EL (cell line): ENCODE measurements at places on chromosomes 1 and 21.

DNA sequence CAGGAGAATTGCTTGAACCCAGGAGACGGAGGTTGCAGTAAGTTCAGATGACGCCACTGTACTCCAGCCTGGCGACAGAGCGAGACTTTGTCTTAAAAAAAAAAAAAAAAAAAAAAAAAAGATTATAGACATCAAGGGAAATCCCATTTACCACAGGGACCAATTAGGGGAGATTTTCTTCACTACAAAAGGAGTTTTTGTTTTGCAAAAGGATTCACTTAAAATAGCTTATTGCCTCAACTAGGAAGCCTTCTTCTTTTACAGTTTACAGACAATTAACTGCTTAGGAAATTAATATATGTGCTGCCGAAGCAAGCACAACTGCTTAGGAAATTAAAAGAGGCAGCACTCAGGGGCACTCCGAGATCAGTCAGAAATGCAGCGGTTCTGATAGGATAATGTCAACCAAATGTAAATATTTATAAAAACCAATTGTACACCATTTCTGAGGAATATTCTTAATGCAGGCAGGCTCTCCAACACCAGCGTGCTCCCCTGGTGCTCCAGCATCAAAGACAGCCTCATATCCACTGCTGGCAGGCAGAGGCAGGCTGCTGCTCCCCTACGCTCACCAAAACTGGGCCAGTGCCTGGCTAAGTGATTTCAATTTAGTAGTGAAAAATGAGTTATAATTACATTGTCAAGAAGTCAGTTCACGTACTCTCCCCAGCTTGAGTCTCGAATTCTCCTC, 107.9 kb upstream of the RAB4A start:
- no peak for DNase-seq

DNA sequence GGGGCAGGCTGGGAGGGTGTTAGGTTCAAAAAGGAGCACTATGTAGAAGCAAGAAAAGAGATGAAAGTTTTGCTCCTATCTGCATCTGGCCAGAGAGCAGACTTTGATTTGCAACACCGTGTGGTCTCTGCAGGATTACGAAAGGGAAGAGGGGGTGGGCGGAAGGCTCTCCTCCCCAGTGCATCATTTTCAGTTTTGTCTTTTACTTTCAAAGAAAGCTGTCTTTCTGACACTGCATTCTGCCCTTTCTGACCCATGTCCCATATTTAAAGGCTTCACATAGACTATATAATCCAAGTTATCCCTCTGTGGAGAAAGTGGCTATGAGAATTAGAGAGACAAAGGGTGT, 126.5 kb downstream of the RHOU start:
- DNase-seq = no peak

DNA sequence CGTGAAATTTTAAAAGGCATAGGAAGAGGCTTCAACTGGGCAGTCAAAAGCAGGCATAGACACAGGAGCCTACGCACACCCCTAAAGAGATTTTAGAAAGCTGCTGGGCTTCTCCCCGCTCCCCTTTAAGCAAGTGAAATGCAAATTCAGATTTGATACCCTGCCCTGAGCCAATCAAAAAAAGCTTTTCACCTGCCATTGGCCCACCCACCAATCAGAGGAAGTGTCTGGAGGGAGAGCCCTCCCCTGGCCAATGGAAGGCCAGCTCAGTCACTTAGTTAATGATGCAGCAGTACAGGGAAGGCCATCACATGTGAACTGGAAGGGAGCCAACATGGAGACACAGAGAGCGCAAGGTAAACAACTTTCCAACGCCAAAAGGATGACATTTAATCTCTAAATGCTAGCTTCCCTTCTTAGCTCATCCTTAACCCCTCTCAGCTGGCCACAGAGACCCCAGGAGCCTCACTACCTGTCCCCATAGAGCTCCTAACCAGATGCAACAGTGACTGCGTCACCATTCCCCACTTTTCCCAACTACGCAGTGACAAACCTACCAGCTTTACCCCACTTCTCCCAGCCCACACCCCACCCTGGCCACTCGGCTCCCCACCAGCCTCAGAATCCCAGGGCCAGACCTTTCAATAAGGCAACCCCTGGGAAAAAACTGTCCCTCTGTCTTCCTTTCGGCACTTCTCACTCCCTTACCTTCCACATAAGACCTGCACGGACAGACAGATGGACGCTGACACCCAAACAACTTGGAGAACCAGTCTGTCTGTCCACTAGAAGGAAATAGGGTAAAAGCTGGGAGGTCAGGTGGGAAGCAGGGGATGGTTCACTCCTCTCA, 71.0 kb downstream of the CD46 start:
- peak; percentile 15 for DNase-seq

- no peak for DNase-seq
Measured at GRCh38 chr21:35633501-35633900, 426.8 kb downstream of the SETD4 start.

GRCh38 chr1:208499601-208500000, 255.4 kb upstream of the PLXNA2 start:
- DNase-seq = no peak

DNA sequence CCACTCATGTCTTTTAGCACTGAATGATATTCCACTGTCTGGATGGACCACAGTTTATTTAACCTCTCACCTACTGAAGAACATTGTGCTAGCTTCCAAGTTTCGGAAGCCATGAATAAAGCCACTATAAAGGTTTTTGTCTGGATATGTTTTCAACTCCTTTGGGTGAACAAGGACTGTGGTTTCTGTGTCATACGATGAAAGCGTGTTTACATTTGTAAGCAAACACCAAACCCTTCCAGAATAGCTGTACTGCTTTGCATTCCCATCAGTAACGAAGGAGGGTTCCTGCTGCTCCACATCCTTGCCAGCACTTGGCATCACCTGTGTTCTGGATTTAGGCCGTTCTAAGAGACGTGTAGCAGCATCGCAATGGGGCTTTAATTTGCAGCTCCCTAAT, 10.7 kb upstream of the ARHGEF16 start:
- no peak for DNase-seq

DNA sequence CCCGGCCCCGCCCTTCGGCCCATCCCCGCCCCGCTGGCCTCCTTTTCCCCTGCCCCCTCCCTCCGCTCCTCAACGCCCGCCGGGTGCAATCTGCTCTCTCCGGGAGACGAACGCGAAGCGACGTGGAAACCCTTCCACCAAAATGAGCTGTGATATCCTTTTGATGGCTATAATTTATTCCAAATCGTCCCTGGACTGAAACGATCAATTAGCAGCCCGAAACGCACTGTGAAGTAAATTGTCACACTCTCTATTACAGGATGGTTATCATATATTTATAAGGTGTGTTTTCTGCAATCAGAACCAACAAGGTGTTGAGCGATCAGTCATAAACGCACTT, 134.6 kb upstream of the BARHL2 start:
- no peak for DNase-seq

GRCh38 chr21:45845770-45846090, 135.8 kb upstream of the COL6A1 start:
- no peak for DNase-seq

DNA sequence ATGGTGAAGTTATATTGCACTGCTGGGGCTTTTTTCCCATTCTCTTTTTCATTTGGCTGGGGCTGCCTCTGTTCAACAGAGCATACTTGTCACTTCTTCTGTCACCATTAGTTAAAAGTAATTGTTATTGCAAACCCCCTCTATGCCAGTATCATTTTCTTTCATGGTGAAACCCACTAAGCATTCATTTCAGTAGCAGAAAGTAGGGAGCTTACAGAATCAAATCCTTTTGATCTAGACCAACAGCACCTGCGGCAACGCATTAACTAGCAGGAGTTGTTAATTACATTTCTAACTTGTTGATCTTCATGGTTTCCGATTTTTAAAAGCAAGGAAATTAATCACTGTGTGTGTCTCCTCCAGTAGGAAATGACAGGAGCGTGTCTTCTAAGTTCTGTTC, 15.0 kb downstream of the SMYD2 start:
- no peak for DNase-seq

GRCh38 chr1:180456191-180456590, 46.2 kb downstream of the ACBD6 start:
- DNase-seq = no peak

GRCh38 chr1:236760480-236760879, 34.6 kb upstream of the MTR start:
- no peak for DNase-seq

GRCh38 chr1:153032677-153033308, 1.8 kb downstream of the SPRR1B start:
- DNase-seq = peak; percentile 76

GRCh38 chr1:248923352-248924338, 17.6 kb downstream of the PGBD2 start:
- DNase-seq = no peak

- peak; percentile 41 for DNase-seq
Measured at GRCh38 chr21:27213303-27213702, 246.4 kb upstream of the ADAMTS5 start.

GRCh38 chr1:82582347-82582746, 781.6 kb downstream of the ADGRL2 start:
- DNase-seq = no peak

DNA sequence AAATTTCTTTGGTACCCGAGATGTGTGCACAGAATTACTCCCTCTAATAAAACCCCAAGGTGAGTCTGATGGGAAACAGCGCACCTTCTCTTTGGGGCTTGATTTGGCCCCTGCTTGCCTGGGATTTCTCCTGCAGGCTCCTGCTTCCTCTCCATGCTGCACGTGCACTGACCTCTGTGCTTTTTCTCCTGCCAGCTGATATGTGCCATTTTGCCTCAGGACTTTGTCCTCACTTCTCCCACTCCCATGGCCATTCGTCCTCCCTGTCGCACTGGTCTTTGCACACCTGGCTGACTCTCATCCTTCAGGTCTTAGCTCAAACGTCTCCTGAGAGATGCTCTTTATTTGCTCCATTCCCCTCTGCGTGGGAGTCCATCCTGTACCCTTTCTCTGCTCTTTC, 1.2 kb downstream of the CBR1 start:
- no peak for DNase-seq

GRCh38 chr1:214979191-214979590, 103.3 kb upstream of the KCNK2 start:
- DNase-seq = no peak

DNA sequence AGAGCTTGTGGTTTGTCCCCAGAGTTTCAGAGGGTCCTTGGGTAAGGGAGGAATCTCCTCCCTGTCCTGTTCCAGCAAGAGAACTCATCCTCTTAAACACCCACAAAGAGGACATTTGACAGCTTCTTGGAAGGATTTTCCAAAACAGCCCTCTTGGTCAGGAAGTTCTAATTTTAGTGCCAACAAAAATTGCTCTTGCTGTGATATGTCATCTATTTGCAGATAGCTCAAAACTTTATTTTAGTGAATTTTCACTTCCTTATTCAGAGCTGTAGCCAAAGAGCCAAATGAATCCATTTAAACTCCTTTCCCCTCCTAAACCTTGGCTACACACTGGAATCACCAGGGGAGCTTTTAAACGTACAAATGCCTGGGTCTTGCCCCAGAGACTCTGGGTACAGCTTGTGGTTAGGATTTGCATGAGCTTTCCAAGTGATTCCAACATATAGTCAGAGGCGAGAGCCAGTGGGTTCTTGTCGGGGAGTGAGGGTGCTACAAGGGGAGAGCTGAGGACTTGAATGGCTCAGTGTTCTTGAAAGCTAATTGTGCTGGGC, 11.8 kb upstream of the RASSF5 start:
- no peak for DNase-seq

DNA sequence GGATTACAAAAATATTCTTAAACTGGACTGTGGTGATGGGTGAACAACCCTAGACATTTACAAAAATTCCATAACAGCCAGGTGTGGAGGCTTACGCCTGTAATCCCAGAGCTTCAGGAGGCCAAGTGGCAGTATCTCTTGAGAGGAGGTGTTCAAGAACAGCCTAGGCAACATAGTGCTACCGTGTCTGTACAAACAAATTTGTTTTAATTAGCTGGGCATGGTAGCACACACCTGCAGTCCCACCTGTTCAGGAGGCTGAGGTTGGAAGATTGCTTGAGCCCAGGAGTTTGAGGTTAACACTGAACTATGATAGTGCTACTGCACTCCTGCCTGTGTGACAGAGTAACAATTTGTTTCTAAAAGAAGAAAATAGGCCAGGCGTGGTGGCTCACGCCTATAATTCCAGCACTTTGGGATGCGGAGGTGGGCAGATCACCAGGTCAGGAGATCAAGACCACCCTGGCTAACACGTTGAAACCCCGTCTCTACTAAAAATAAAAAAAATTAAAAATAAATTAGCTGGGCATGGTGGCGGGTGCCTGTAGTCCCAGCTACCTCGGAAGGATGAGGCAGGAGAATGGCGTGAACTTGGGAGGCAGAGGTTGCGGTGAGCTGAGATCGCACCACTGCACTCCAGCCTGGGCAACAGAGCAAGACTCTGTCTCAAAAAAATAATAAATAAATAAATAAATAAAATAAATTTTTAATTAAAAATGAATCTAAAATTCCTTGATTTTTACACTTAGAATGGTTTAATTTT, 37.1 kb downstream of the ARID4B start:
- DNase-seq = no peak

DNA sequence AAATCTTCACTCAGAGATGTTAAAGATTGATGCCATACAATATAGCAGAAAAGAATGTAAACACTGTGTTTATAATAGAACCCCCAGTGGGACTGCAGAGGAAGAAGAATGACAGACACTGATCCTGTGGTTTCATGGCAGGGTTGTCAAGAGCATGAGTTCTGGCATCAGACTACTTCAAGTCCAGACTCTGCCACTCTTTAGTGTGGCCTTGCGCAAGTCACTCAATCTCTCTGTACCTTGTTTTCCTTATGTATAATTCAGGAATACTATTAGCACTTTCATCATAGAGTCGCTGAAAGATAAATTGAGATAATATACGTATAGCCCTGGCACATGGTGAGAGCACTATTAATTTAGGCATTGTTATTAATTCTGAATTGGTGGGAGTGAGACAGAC, 38.5 kb upstream of the BCL9 start:
- DNase-seq = no peak

DNA sequence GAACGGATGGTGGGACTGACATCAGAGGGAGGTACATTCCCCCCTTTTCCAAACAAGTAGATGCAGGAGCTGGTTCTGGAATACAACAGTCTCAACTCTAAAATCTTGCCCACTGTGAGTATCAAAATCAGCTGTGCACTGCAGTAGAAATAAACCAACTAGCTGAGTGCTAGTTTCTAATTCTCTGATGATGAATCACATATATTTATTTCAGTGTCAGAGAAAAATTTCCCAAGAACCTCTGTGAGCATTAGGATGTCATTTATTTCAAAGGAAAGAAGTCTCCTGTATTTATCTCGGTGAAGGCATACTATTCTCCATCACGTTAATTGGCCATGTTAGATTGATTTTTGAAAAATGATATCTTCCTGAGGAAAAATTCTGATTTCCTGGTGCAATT, 67.1 kb downstream of the LHX9 start:
- DNase-seq = peak; percentile 58

DNA sequence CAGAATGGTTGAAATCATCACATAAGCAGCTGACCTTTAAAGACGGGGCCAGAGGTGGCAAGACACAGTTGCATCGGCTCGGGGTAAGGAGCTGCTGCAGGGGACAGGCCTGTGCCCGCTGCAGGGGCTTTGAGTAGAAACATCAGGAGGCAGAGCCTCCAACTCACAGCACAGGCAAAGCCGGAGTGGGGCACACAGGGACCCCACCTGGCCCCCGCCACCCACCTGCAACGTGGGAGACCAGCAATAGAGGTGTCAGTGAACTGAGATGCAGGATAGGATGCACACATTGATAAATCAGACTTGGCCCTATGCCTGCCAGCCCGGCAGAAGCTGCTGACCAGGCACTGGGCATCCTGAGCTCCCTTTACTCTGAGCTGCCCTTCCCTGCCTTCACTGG, 257.2 kb downstream of the NPHP4 start:
- DNase-seq = no peak
